ENCODE measurements at places on chromosomes 4 and X. TPM values are rescaled to one million over a fixed set of nuclear protein-coding genes. Genes with fewer than 3 reads are reported as not detected.

GRCh38 chrX:19864736-19865135, 22.7 kb downstream of the SH3KBP1 start:
- no peak for DNase-seq
- peaks cover 31% of the 10 kb centered on the region for H3K4me1 ChIP-seq
- H3K27me3 ChIP-seq: no peaks in the 10 kb centered on the region
- no peak overlapping the region for H3K27ac ChIP-seq

FGD1 gene
- 0.05 TPM for total RNA-seq

- no peak for DNase-seq
Observed at GRCh38 chrX:24782011-24782410, 88.3 kb downstream of the POLA1 start.

PALLD gene
- 0.26 TPM for total RNA-seq

GRCh38 chr4:88195328-88196012, 37.0 kb upstream of the ABCG2 start:
- no peak overlapping the region for H3K27ac ChIP-seq
- DNase-seq: no peak
- no peaks in the 10 kb centered on the region for H3K36me3 ChIP-seq
- H3K27me3 ChIP-seq: no peaks in the 10 kb centered on the region
- peaks cover 2% of the 10 kb centered on the region for H3K4me1 ChIP-seq

DNA sequence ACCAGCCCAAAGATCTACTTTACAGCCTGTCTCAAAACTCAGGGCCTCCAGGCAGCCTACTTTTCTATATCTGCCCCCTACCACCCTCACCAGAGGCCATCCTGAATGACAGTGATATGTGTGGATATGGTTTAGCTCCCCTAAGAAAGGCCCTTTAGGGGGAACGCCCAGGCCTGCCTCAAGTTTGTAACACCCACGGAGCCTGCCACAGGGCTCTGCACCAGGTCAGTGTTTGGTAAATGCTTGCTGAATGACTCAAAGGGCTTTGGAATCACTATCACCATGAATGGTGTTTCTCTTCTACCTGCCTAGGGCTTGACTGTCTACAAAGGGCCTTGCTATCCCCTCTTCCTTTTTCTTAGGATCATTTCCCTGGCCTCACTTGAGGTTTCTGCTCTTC, 11.3 kb upstream of the LONRF3 start:
- H3K27ac ChIP-seq: no peak overlapping the region
- no peaks in the 10 kb centered on the region for H3K36me3 ChIP-seq
- no peak for DNase-seq
- H3K4me1 ChIP-seq: no peaks in the 10 kb centered on the region

ESX1 gene
- not detected for total RNA-seq

GRCh38 chr4:169098054-169098497, 88.0 kb upstream of the CBR4 start:
- H3K36me3 ChIP-seq: no peaks in the 10 kb centered on the region
- no peaks in the 10 kb centered on the region for H3K4me1 ChIP-seq
- H3K27me3 ChIP-seq: peaks cover 15% of the 10 kb centered on the region
- H3K4me3 ChIP-seq: no peak overlapping the region
- DNase-seq: no peak
- no peak overlapping the region for H3K27ac ChIP-seq

TCEAL6 gene
- total RNA-seq: not detected

PAGE1 gene
- total RNA-seq: not detected

DNA sequence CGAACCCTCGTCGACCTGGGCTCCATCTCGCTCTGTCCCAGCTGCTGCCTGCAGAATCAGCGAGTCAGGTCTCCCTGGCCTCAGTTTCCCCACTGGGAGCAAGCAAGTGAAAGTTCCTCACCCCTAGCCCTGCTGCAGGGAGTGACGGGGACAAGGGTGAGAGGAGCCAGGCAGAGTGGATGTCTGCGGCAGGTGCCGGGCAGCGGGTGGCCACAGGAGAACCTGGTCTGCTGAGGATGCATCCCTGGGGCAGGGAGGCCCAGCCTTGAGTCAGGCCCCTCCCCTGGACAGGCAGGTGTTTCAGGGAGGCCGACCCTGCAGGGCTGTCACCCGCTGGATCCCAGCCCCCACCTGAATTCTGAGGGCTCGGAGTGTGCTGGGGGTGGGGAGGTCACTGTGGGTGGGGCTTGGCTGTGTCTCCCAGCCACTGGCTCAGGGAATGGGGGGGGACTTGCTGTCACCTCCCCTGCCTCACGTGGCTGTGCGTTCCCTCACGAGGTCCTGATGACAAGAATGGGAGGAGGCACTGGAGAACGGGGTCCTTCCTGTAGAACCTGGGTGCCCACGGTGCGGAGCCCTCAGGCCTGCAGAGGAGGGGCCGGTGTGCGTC, 33.2 kb downstream of the LRPAP1 start:
- no peak overlapping the region for H3K4me3 ChIP-seq
- H3K4me1 ChIP-seq: peaks cover 10% of the 10 kb centered on the region
- H3K36me3 ChIP-seq: no peaks in the 10 kb centered on the region
- peaks cover 8% of the 10 kb centered on the region for H3K27me3 ChIP-seq
- no peak for DNase-seq

GRCh38 chr4:117793845-117794480, 240.3 kb upstream of the NDST3 start:
- no peak for DNase-seq
- H3K27me3 ChIP-seq: no peaks in the 10 kb centered on the region
- H3K36me3 ChIP-seq: no peaks in the 10 kb centered on the region
- H3K4me3 ChIP-seq: no peak overlapping the region
- H3K4me1 ChIP-seq: no peaks in the 10 kb centered on the region

- DNase-seq: no peak
- H3K4me3 ChIP-seq: no peak overlapping the region
- peaks cover 6% of the 10 kb centered on the region for H3K4me1 ChIP-seq
- peaks cover 7% of the 10 kb centered on the region for H3K36me3 ChIP-seq
- no peaks in the 10 kb centered on the region for H3K27me3 ChIP-seq
Observed at GRCh38 chrX:150616179-150616862, 47.9 kb downstream of the MTM1 start.

SHROOM3 gene
- not detected for total RNA-seq

- no peak for DNase-seq
- H3K36me3 ChIP-seq: no peaks in the 10 kb centered on the region
- no peak overlapping the region for H3K27ac ChIP-seq
- H3K27me3 ChIP-seq: no peaks in the 10 kb centered on the region
- H3K4me3 ChIP-seq: no peak overlapping the region
Observed at GRCh38 chr4:68927165-68927564, 24.4 kb downstream of the UGT2A3 start.

- peak overlapping the region; percentile 63 for H3K27ac ChIP-seq
- H3K4me3 ChIP-seq: no peak overlapping the region
- peaks cover 29% of the 10 kb centered on the region for H3K4me1 ChIP-seq
- H3K27me3 ChIP-seq: no peaks in the 10 kb centered on the region
- peaks cover 4% of the 10 kb centered on the region for H3K36me3 ChIP-seq
Observed at GRCh38 chrX:40719731-40720130, 15.6 kb downstream of the MED14 start.

- no peaks in the 10 kb centered on the region for H3K36me3 ChIP-seq
- no peak overlapping the region for H3K27ac ChIP-seq
- no peaks in the 10 kb centered on the region for H3K4me1 ChIP-seq
- no peak overlapping the region for H3K4me3 ChIP-seq
- DNase-seq: no peak
Observed at GRCh38 chrX:5726224-5726623, 502.4 kb downstream of the NLGN4X start.

ANK2 gene
- 1.2 TPM for total RNA-seq

DNA sequence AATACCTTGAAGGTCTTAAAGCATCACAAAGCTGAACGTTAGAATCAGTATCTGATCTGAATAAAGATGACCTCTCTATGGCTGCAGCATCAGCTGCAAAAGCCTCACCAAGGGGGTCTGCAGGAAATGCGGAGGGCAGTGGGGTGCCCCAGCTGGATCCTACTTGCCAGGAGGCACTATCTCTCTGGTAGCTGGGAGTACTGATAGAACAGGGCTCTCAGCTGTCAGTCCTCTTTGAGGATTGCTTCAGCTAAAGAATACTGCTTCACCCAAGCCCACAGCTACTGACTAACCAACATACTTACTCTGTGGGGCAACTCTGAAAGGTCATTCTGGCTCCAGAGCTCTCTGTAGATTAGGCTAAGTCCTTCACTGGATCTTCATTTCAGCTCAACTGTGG, 112.5 kb upstream of the ZFP42 start:
- DNase-seq: no peak
- H3K4me3 ChIP-seq: no peak overlapping the region
- no peaks in the 10 kb centered on the region for H3K36me3 ChIP-seq
- H3K4me1 ChIP-seq: no peaks in the 10 kb centered on the region
- no peaks in the 10 kb centered on the region for H3K27me3 ChIP-seq

DNA sequence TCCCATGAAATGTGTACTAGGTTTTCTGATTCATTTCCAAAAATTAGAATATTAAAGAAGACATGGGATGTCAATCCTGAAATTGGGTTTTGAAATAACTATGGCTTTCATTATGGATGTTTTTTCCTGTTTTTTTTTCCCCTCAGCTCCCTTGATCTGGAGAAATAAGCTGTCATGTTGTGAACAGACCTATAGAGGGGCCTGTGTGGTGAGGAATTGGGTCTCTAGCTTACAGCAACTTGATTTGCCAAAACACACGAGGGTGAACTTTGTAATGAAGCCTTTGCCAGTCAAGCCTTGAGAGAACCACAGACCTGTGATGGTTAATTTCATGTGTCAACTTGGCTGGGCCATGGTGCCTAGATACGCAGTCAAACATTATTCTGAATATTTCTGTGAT, 2413.6 kb downstream of the PCDH7 start:
- no peaks in the 10 kb centered on the region for H3K36me3 ChIP-seq
- no peaks in the 10 kb centered on the region for H3K27me3 ChIP-seq
- no peaks in the 10 kb centered on the region for H3K4me1 ChIP-seq
- no peak overlapping the region for H3K27ac ChIP-seq
- H3K4me3 ChIP-seq: no peak overlapping the region

DNA sequence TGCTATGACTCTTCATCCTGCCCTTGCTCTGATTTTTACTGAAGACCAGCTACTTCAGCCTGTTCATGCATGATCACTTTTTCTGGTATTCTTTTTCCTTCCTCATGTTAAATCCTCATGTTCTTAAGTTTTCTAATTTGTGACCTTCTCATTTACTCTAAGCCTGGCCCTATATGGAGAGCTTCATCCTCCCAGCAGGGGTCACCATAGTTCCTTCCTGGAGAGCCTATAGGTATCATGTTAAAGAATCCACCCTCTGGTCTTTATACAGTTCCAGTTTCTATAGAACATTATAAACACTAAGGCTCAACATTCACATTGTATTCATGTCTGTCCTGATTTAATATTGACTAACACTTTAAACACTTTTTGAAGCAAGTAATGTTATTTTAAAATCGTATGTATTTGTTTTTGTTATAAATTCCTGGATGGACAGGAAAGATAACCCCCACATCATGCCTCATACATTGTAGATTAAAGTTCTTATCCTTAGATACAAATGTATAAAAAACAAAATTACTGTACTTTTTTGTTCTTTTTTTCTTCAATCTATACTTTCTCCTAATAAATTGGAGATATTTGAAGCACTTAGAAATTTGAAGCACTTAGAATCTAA, 53.8 kb upstream of the OTUD4 start:
- H3K4me1 ChIP-seq: peaks cover 2% of the 10 kb centered on the region
- peak; percentile 43 for DNase-seq
- no peak overlapping the region for H3K27ac ChIP-seq
- H3K27me3 ChIP-seq: peaks cover 28% of the 10 kb centered on the region

PCDH19 gene
- total RNA-seq: 0.03 TPM

MMRN1 gene
- total RNA-seq: 0.70 TPM

DNA sequence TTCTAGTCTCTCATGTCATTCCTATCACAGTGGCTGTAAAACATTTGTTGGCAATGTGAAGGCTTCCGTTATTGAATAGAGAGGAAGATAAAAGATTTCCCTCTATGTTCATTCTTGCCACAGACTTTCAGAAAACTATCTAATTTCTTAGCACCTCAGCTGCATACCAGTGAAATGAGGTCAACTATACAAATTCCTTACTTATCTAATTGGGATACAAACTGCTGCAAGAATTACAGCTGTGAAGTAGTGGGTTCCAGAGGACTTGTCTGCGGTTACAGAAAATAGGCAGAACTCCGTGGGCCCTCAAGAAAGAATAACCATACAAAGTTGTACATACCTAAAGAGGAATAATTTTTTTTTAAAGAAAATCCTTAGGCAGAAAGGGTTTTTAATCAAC, 175.8 kb downstream of the PPP1R2C start:
- DNase-seq: no peak
- H3K4me3 ChIP-seq: no peak overlapping the region
- H3K4me1 ChIP-seq: no peaks in the 10 kb centered on the region

SLC49A3 gene
- 1.1 TPM for total RNA-seq

SPANXB1 gene
- total RNA-seq: not detected

- no peak for DNase-seq
- no peaks in the 10 kb centered on the region for H3K27me3 ChIP-seq
- peak overlapping the region; percentile 93 for H3K27ac ChIP-seq
- peak overlapping the region; percentile 19 for H3K4me3 ChIP-seq
- H3K4me1 ChIP-seq: peaks cover 44% of the 10 kb centered on the region
Observed at GRCh38 chr4:98642991-98643426, 15.4 kb downstream of the TSPAN5 start.

RNF212 gene
- total RNA-seq: 2.6 TPM

GRCh38 chr4:126547352-126547751, 1085.4 kb upstream of the INTU start:
- DNase-seq: no peak
- H3K4me3 ChIP-seq: no peak overlapping the region
- no peaks in the 10 kb centered on the region for H3K27me3 ChIP-seq
- no peaks in the 10 kb centered on the region for H3K36me3 ChIP-seq
- H3K4me1 ChIP-seq: no peaks in the 10 kb centered on the region

DNA sequence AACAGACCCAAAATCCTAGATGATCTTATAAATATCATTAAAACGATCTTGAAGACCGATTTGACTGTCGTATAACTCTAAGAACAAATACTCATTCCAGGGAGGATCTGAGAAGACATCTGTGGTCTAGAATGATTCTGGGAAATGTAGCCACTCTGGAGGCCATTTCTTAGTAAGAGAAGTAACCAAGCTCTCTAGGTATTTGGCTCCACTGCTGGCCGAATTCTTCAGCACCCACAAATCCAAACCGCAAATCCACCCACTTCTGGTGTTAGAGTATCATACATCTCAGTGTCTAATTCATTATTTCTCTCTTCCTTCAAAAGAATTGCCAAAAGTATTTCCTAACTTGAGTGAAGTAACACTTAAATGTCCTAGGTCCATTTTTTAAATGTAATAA, 23.9 kb downstream of the KLHL5 start:
- no peak overlapping the region for H3K27ac ChIP-seq
- H3K4me3 ChIP-seq: no peak overlapping the region
- no peaks in the 10 kb centered on the region for H3K4me1 ChIP-seq
- H3K36me3 ChIP-seq: peaks cover 4% of the 10 kb centered on the region
- no peaks in the 10 kb centered on the region for H3K27me3 ChIP-seq
- no peak for DNase-seq

- no peak for DNase-seq
- no peak overlapping the region for H3K27ac ChIP-seq
Observed at GRCh38 chrX:20593836-20594235, 327.1 kb upstream of the RPS6KA3 start.

GRCh38 chr4:75432683-75433082, 81.5 kb downstream of the RCHY1 start:
- no peaks in the 10 kb centered on the region for H3K36me3 ChIP-seq
- DNase-seq: no peak
- H3K4me1 ChIP-seq: no peaks in the 10 kb centered on the region
- no peak overlapping the region for H3K27ac ChIP-seq
